ENCODE measurements at places on chromosomes 2 and 18. TPM values are rescaled to one million over a fixed set of nuclear protein-coding genes. Genes with fewer than 3 reads are reported as not detected.

- DNase-seq: no peak
- H3K36me3 ChIP-seq: no peaks in the 10 kb centered on the region
- H3K27me3 ChIP-seq: no peaks in the 10 kb centered on the region
- no peak overlapping the region for H3K4me3 ChIP-seq
- no peak overlapping the region for H3K27ac ChIP-seq
- H3K4me1 ChIP-seq: peaks cover 9% of the 10 kb centered on the region
These were observed 99.0 kb downstream of the SNTG2 start for GRCh38 chr2:1049691-1050090.

DNA sequence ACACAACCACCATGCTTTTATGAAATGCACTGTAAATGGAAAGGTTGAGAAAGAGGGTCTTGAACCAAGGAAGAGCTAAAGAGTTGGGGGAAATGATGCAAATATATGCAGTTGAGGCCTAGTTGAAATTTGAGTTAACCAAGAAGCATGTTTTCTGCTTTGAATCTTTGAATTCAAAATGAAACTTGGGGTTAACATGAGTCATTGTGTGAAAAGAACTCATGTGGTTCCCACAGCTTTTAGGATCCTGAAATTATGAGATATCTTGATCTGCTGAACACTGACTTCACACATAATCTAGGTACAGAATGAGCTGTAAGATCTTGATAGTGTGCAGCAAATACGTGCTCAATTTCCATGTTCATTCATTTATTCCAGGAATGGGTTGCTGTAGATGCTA, 422.9 kb upstream of the TRIB2 start:
- no peak overlapping the region for H3K4me3 ChIP-seq
- H3K27ac ChIP-seq: no peak overlapping the region
- H3K36me3 ChIP-seq: no peaks in the 10 kb centered on the region
- peaks cover 6% of the 10 kb centered on the region for H3K4me1 ChIP-seq

GRCh38 chr2:60479226-60480088, 74.0 kb downstream of the BCL11A start:
- H3K27ac ChIP-seq: no peak overlapping the region
- DNase-seq: peak; percentile 72
- H3K27me3 ChIP-seq: no peaks in the 10 kb centered on the region
- H3K36me3 ChIP-seq: no peaks in the 10 kb centered on the region
- H3K4me3 ChIP-seq: no peak overlapping the region

GRCh38 chr2:119227346-119227745, 3.7 kb downstream of the STEAP3 start:
- peaks cover 2% of the 10 kb centered on the region for H3K36me3 ChIP-seq
- H3K4me3 ChIP-seq: no peak overlapping the region
- H3K27ac ChIP-seq: no peak overlapping the region
- H3K4me1 ChIP-seq: peaks cover 35% of the 10 kb centered on the region

The ALPP gene
- not detected for total RNA-seq

Data from osteocyte (in vitro differentiated cells).